Renal cortex interstitium (tissue), 15 donors: ENCODE measurements at places on chromosomes 1 and 21. TPM values are rescaled to one million over a fixed set of nuclear protein-coding genes. Genes with fewer than 3 reads are reported as not detected.

DNA sequence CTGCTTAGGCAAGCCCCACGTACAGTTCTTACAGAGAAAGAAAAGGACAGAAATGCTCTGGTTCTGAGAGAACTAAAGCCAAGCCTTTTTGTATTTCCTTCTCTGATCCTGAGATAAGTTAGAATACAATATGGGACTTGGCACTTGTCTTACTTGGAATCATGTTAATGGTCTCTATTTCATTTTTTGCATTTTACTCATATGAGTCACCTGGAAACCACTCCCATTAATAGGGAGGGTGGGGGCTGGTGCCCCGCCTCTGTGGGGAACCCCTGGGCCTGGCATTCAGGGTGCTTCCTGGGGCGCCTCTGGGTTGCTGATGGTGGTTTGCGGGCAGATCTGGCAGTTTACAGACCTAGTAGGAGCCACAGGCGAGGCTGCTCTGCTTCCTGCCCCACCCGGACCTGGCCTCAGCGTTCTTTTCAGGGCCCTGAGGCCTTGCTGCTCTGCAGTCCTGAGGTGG lies 26.7 kb downstream of the TSPAN2 start:
- no peak for DNase-seq

NPPB gene
- polyA plus RNA-seq = not detected

- no peak for DNase-seq
Measured at GRCh38 chr1:157478030-157478429, 74.3 kb downstream of the FCRL5 start.

GRCh38 chr1:29465755-29466154 lies 229.4 kb downstream of the PTPRU start:
- DNase-seq = no peak

WDR64 gene
- 0.14 TPM for polyA plus RNA-seq

DNA sequence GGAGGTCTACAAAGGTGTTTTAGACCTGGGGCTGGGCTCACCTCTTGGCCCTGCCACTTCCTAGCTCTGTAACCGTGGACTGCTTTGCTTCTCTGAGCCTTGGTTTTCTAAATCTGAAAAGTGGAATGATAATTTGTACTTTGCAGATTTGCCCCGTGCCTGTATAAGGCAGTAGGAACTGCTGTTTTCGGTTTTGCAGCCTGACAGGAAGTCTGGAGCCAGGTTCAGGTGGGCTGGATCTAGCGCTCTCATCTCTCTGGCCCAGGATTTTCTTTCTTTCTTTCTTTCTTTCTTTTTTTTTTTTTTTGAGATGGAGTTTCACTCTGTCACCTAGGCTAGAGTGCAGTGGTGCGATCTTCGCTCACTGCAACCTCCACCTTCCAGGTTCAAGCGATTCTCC lies 17.2 kb downstream of the IFNAR2 start:
- no peak for DNase-seq

- DNase-seq = no peak
Measured at GRCh38 chr21:25573409-25574206, 33.7 kb downstream of the MRPL39 start.

OR2AK2 gene
- not detected for polyA plus RNA-seq

SPRR3 gene
- polyA plus RNA-seq = not detected

DNA sequence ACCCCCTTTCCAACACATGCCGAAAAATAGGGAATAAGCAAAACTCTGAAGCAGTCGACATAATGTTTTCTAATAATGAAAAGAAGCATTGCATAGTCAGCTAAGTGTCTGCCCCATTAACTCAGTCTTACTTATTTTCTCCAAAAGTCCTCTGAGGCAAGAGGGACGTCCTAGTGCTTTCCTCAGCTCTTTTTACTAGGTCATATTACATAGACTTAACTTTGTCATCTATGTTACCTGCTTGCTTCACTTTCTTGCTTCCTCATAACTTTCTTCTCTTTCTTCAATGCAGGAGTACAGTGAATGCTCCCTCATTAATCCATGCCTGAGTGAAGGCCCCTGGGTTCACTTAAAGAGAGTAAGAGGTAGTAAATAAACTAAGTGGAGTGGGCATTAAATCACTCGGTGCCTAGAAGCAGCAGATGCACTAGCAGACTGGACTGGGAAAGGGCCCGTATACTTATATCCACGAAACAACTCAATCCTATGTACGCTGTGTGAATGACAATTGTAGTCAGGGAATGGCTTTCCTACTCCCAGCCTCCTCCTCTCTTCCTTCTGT lies 210.5 kb upstream of the SPAG17 start:
- DNase-seq = no peak

DNA sequence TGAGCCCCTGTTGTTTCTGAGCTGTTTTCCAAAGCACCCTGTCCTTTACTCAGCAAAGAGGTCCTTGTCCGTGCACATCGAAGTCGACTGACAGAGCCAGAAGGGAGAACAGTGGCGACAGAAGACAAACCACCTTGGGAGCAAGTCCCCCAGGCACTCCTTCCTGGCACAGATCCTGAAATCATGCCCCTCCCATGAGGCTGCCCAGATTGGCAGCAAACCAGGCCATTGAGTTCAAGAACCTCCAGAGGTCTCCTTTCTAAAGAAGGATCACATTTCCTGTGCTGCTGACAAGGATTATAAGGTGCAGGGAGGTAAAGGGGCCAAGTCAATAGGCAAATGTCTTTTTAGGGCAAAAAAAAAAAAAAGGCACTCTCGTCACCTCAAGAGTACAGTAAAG lies 84.7 kb upstream of the HIVEP3 start:
- no peak for DNase-seq

MANEAL gene
- 3.8 TPM for polyA plus RNA-seq

- DNase-seq = no peak
Measured at GRCh38 chr1:200795156-200795555, 56.5 kb downstream of the CAMSAP2 start.

DNA sequence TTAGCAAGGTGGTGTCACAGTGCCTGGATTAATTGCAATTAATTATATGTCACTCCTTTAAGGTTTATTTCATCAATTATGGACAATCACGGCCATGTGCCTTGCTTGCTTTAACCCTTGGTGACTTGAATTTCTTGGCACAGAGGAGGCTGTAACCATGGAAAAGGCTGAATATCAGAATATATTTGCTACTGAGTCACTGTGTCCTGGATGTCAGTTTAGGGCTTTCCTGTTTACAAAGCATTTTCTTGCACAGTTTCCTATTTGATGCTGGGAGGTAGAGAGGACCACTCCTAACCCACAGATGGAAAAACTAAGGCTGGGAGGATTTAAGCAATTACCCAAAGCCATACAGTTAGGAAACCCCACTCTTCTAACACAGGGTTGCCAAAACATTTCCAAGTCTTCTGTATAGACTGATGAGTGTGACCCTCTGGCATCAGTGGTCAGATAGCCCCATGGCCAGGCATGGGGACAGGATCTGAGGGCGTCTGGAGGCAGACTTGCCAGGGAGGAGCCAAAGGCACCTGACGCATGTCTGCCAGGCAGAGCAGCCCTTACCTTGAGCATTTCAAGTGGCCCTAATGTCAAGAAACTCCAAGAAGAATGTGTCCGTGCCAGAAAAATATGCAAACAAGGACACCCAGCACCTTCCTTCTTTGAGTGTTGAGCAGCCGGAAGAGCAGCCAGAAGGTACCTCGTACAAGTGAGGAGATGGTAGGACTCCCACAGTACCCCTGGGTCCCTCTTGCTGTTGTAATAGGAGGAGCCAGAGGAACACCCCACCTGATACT lies 34.4 kb downstream of the KCNN3 start:
- no peak for DNase-seq

CCDC30 gene
- 15.3 TPM for polyA plus RNA-seq

FLVCR1 gene
- 32.2 TPM for polyA plus RNA-seq

FOXO6 gene
- 2.4 TPM for polyA plus RNA-seq
